ENCODE measurements at places on chromosomes 4 and X.

DNA sequence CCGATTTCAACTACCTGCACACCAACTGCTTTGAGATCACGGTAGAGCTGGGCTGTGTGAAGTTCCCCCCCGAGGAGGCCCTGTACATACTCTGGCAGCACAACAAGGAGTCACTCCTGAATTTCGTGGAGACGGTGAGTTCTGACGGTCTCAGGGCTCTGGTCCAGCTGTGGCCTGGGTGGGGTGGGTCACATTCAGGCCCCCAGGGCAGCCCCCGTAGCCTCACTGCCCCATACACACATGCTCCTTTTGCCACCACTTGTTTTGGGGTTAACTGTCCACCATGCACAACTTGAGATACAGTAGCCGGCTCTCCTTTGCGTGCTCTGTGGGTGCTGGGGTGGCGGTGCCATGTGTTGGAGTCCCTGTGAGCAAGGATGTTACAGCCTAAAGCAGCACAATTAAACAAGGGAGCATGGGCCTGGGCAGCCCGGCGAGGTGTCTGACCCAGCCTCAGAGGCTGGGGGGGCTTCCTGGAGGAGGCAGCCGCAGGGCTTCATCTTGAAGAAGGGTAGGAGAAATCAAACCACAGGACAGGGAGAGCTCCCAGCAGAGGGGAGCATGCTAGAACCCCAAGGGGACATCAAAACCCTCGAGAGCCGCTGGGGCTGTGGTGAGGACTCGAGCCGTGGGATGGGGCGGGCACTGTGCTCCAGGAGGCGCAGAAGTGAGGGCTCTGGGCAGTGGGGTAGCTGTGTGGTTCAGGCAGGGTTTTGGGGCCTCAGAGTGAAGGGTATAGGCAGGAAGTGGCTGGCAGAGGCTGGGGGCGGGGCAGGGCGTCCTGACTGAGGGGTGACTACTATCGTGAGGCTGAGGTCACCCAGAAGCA lies 22.0 kb downstream of the CPZ start:
- DNase-seq: no peak

DNA sequence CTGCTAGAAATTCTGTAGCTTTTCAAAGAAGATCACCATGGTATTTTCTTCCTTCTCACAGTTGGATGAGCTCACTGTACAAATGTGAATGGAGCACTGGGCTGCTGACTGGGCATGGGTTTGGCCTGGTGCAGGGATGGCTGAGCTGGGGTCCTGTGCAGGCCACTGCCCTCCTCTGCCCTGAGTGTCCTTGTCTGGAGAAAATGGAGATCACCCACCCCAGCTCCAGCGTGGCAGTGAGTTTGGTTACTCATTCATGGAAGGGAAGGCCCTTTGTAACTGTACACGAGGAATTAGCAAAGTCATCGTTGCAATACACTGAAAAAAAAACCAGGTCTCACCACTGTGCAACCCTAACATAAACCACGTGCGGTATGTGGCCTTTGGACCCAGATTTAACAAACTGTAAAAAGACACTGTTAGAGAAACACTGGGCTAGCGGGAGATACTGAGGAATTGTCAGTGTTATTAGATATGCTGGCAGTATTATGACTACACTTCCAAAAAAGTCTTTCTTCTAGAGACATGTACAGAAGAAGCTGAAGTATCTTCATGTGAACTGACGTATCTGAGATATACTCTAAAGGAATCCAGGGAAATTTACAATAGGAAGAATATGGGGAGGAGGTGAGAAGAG lies 16.1 kb upstream of the TBC1D14 start:
- no peak for DNase-seq

- DNase-seq: no peak
These were observed 224.4 kb downstream of the CLCN4 start for GRCh38 chrX:10381193-10381592.

DNA sequence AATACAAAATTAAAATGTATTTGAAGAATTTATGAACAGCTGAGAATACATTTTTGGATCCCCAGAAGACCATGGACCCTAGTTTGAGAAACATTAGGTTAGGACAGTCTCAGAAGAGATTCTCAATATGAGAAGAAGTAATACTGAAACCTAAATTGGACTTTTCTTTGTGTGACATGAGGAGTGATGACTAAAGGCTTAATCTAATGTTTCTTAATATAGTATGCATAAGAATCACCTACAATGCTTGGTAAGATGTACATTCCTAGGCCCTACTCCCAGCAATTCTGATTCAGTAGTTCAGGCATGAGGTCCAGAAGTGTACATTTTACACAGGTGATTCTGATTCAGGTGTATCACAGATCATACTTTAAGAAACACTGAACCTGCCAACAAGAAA lies 31.6 kb upstream of the HUWE1 start:
- DNase-seq: no peak

DNA sequence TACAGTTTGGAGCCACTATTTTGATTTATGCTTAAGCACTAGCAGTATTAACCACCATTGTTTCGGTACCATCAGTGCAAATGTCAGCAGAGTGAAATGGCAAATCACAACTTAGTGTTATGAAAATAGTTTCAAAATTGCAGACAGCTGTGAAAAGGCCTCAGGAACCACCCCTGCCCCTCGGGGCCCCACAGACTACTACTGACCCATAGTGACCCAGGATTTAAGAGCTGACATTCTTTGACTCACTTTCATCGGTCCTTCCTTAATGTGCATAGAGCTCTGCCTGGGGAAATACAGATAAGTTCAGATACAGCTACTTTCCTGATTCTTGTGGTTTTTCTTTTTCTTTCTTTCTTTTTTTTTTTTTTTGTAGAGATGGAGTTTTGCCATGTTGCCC lies 3.3 kb upstream of the BBS7 start:
- DNase-seq: no peak

- DNase-seq: no peak
These were observed 18.9 kb downstream of the RAB33B start for GRCh38 chr4:139472852-139473251.

- no peak for DNase-seq
These were observed 19.3 kb upstream of the MSMO1 start for GRCh38 chr4:165308166-165308565.

GRCh38 chr4:7733201-7733600 lies 206.5 kb downstream of the AFAP1 start:
- no peak for DNase-seq

- DNase-seq: no peak
These were observed 96.1 kb upstream of the MBNL3 start for GRCh38 chrX:132584936-132585335.

DNA sequence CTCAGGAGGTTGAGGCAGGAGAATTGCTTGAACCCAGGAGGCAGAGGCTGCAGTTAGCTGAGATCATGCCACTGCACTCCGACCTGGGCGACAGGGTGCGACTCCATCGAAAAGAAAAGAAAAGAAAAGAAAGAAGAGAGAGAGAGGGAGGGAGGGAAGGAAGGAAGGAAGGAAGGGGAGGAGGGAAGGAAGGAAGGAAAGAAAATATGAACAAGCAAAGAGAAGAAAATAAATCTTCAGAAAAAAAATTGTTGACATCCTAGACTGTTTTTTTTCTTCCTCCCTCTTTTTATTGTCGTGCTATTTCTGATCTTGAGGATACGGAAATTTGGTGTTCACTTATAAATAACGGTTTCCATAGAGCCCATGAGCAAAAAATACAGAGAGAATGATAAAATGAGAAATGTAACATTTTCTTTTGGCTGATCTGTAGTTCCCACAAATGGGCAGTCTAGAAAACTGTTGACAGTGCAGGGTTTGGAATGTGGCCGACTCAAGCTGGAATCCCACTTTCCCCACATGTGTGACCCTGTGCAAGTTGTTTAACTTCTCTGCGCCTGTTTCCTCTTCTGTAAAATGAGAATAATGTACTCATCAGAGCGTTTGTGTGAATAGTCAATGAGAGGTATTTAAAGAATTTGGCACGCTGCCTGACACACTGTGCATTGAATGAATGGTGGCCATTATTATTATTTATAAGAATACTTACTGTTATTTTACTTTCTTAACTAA lies 19.4 kb downstream of the SORBS2 start:
- no peak for DNase-seq

DNA sequence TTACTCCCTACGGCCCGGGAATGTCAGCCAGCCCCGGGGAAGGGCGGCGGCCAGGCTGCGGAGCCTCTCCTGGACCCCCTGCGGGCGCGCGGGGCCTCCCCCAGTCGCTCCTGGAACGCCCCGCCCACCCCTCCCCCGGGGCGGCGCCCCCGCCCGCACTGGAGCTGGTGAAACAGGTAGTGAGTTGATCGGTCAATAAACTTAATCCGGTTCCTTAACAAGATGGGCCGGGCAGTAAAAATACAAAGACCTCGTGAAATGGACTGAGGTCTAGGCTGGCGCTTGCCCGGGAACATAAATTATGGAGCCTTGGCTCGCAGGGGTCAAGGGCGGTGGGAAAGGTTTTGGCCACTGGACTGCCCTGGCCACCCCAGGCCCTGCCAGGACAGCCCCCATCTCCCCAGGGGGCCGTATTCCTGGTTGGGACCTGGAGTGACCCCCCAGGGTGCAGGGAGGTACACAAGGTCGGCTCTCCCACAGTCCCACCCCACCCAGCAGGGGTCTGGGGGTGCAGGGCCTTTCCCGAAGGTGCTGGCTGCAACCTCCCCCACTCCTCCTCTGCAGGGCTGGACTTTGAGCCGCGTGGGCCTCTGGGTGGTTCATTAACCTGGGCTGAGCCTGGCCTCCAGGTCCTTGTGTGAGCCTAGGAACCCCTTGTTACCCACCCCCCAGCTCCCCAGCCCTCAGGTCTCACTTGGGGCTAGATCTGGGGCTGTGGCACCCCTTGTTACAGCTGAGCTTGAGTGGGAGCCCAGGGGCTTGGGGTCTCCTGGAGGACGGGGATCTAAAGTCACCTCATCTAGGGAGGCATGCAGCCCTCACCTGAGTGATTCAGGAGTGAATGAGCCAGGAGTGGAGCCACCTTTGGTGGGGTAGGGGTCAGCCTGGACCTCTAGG lies 2.5 kb downstream of the FGFR3 start:
- DNase-seq: no peak

DNA sequence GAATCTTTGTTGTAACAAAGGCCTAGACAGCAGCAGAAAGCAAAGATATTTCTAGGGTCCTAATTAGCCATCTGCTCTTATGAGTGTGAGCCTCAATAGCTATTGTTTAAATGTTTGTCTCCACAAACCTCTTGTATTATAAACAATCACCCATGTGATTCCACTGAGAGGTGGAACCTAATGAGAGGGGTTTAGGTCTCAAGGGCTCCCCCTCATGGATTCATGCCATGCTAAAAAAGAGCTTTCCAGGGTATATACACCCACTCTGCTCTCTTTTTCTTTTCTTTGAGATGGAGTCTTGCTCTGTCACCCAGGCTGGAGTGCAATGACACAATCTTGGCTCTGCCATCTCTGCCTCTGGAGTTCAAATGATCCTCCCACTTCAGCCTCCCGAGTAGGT lies 42.1 kb downstream of the TRIM61 start:
- DNase-seq: no peak

DNA sequence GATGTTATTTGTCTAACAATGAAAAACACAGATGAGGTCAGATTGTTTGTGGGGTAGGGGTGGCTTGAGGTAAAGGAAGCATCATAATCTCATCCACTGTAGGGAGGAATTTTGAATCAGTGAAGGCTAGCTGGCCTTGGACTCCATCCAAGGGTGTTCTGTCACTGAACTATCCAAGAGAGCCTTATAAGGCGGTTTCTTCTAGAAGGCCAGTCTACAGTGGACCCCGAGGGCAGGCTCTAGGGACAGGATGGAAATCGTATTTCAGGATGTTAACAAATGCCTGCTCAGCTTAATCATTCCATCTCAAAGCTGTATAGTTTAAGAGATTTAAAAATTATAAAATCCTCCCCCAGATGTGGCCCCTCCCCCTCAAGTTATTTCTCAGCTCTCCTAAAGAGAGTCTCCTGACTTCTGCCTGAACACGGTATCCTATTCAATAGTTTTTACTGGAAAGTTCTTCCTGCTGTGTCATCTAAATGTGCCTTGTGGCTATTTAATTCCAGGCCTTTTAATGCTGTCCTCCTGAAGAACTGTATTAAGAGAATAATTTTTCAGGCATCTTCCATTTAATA lies 8.0 kb downstream of the IGFBP7 start:
- no peak for DNase-seq

GRCh38 chr4:28886934-28887333 lies 1833.2 kb upstream of the PCDH7 start:
- no peak for DNase-seq

- DNase-seq: no peak
These were observed 93.2 kb upstream of the MAPK10 start for GRCh38 chr4:86452924-86453531.

- no peak for DNase-seq
These were observed 3.0 kb upstream of the NXT2 start for GRCh38 chrX:109533631-109534030.

GRCh38 chrX:142831961-142832530 lies 193.7 kb upstream of the SPANXN4 start:
- no peak for DNase-seq

GRCh38 chrX:54045563-54046228 lies 1.4 kb upstream of the PHF8 start:
- no peak for DNase-seq

DNA sequence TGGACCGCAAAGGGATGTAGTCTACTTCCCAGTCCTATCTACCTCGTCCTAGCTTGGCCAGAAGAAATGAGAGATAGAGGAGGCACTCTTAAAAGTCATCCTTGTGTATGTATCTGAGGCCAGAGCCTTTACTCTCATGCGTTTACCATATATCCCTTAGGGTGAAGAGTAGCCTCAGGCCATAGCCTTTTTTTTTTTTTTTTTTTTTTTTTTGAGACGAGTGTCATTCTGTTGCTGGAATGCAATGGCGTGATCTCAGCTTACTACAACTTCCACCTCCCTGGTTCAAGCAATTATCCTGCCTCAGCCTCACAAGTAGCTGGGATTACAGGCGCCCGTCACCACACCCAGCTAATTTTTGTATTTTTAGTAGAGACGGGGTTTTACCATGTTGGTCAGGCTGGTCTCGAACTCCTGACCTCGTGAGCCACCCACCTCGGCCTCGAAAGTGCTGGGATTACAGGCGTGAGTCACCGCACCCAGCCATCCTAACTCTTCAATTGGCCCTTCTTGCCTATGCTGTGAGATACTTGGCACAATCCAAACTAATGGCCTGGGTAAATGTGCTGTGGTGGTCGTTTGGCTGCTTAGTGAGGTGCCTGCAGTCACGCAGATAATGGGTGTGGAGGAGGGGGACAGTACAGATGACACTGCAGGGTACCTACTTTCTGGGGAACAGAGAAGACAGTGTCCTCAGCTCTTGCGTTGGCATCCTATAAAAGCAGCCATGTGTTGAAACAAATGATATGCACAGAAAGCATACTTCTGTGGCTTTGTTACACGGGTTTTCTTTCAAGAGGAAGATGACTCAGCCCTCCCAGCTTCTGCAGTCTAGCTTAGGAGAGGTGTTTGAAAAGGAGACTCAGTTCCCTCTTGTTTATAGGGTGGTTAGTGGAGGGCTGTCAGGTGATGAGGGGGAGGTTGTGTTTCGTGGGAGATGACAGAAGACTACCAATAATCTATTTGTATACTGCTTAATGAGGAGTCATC lies 10.4 kb upstream of the DGAT2L6 start:
- no peak for DNase-seq

GRCh38 chr4:7786040-7786439 lies 153.6 kb downstream of the AFAP1 start:
- no peak for DNase-seq

GRCh38 chr4:635851-636627 lies 10.7 kb downstream of the PDE6B start:
- DNase-seq: no peak

- no peak for DNase-seq
These were observed 136.4 kb upstream of the FAM9C start for GRCh38 chrX:13180807-13181206.
